ENCODE measurements at places on chromosomes 16 and 17.

- no peak for DNase-seq
Measured at GRCh38 chr16:67544329-67544841, 15.8 kb downstream of the RIPOR1 start.

- no peak for DNase-seq
Measured at GRCh38 chr16:54116124-54116655, 170.4 kb downstream of the IRX3 start.

DNA sequence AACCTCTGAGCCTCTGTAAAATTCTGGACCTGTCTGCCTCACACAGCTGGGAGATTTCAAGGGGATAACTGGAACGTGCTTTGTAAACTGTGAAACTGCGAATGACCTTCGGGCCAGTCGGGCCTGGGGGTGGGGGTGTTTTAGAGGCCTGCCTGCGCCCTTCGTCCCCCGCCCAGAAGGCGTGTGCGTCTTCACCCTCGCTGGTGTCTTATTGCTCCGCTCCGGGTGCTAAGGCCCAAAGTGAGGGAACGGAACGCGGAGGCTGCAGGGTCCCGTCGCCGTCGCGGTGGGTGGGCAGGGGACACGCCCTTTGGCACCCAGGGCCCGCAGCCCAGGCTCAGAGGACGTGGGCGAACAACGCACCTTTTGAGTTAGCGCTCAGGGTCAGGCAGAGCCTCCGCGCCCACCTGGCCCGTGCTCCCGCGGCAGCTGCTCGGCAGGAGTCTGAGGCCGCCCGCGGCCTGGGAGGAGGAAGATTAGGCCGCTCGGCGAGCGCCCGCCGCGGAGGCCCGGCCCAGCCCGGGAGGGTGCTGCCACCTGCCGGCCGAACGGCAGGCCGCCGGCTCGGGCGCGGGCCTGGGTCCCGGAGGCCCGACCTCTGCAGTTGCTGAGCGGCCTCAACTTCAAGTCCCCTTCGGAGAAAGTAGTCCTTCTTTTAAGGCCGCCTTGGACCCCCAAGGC, 29.7 kb downstream of the DCAKD start:
- peak; percentile 49 for DNase-seq

- no peak for DNase-seq
Measured at GRCh38 chr16:75065521-75066149, 50.9 kb downstream of the LDHD start.

DNA sequence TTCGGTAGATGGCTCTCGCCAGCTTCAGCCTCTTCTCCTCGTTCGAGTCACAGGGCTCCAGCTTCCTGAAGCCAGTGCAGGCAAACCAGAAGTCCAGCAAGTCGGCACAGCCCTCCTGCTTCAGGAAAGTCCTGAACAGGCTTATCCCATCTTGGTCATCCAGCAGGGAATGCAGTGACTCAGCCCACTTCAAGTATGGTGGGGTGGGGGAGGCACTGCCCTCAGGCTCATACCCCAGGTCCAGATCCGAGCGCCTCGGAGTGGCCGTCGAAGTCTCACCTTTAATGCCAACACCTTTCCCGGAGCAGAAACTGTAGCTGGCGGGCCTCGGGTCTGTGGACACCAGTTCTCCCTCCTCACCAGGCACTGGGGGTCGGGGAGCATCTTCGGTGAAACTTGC, 5.9 kb downstream of the AXIN1 start:
- DNase-seq, result no peak

GRCh38 chr16:52209227-52209626, 337.7 kb downstream of the TOX3 start:
- no peak for DNase-seq

DNA sequence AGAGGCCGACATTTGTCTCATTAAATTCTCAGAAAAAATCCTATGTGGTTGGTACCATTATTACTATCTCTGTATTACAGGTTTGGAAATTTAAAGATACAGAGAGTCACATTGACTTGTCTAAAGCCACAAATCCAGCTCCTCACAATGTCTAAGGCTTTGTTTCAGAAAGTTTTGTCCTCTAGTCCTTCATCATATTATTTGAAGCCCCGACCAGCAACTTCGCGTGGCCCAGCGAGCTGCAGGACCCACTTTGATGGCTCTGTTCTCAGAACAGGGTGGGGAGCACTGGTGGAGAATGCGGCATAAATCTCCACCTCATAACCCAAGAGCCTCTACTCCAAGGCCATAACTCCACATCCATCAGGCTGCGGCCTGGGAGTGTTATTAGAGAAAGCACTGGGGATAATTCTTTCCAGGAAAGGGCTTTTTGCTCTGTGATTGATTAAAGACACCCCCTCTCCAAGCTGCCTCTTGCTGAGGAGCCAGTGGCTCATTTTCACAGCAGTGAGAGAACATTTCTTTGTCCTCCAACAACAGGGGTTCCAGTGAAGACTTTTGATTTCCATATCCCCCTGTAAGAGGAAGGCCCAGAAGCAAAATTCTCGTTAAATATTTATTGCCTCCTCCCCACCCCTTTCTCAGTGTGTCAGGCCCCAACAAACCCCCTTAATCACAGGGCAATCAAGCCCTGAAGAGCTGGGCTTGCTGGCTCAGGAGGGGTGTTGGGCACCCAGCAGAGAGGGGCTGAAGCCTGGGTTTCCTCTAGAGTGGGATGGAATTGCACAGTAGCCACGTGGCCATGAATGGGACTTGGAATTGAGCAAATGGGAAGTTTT, 113.7 kb upstream of the CDH11 start:
- DNase-seq, result no peak
